Testis (tissue), 5 donors: ENCODE measurements at places on chromosomes 4 and X.

- DNase-seq, result peak; percentile 42
- peak overlapping the region; percentile 64 for H3K4me3 ChIP-seq
- H3K27me3 ChIP-seq, result no peaks in the 10 kb centered on the region
These were observed 13.0 kb upstream of the TMEM156 start for GRCh38 chr4:39044956-39045826.

DNA sequence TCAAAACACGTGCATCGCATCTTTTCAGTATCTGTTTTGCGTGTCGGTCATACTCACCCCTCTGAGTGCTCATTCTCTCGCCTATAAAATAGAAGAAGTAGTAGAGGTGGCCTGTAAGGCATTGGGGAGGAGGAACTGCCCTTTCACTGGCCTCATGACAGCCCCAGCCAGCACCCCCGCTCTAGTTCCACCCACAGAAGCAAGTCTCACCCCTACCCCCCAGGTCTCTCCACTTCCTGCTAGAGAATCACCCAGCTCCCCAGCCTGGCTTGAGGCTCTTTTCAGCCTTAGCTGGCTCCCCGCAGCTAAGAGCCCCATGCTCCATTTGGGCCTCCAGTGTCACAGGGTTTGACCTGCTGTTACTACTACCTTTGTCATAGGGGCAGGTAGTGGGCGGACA is 11.8 kb downstream of the HDAC6 start:
- no peaks in the 10 kb centered on the region for H3K4me1 ChIP-seq
- DNase-seq, result no peak
- no peaks in the 10 kb centered on the region for H3K36me3 ChIP-seq
- no peaks in the 10 kb centered on the region for H3K27me3 ChIP-seq

- no peak overlapping the region for H3K27ac ChIP-seq
- no peak for DNase-seq
- no peaks in the 10 kb centered on the region for H3K4me1 ChIP-seq
- H3K4me3 ChIP-seq, result no peak overlapping the region
- H3K36me3 ChIP-seq, result no peaks in the 10 kb centered on the region
These were observed 33.2 kb upstream of the SLC9A7 start for GRCh38 chrX:46791927-46792809.

- no peaks in the 10 kb centered on the region for H3K36me3 ChIP-seq
- H3K4me3 ChIP-seq, result peak overlapping the region; percentile 84
- H3K27ac ChIP-seq, result peak overlapping the region; percentile 98
- peaks cover 49% of the 10 kb centered on the region for H3K4me1 ChIP-seq
- no peak for DNase-seq
These were observed 1.5 kb downstream of the SETD7 start for GRCh38 chr4:139554642-139554892.

DNA sequence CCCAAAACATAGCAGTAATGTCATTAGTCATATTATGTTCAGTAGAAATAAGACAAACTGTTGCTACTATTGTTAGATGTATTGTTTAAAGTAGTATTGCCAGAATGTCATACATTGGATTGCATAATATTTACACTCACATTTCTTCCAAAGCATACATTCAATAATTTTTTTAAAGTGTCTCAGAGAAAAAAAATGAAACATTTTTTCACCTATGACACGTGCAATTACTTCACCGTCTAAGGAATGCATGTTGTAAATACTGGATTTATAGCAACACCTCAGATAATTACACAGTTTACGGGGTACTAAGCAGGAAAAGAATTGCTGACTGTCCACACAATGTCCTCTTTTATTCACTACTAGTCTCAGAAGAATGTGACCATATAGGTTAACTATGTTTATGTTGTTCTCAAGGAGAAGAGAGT is 162.1 kb downstream of the PCDH18 start:
- no peaks in the 10 kb centered on the region for H3K27me3 ChIP-seq
- no peak overlapping the region for H3K27ac ChIP-seq
- H3K4me1 ChIP-seq, result peaks cover 5% of the 10 kb centered on the region
- H3K36me3 ChIP-seq, result no peaks in the 10 kb centered on the region
